ENCODE measurements at places on chromosomes 5 and 9. TPM values are rescaled to one million over a fixed set of nuclear protein-coding genes. Genes with fewer than 3 reads are reported as not detected.

GRCh38 chr9:127578952-127579853, 32.9 kb upstream of the STXBP1 start:
- peak; percentile 73 for DNase-seq

GRCh38 chr9:1989500-1989899, 25.6 kb upstream of the SMARCA2 start:
- DNase-seq: no peak

The MARCOL gene
- polyA plus RNA-seq: not detected

DNA sequence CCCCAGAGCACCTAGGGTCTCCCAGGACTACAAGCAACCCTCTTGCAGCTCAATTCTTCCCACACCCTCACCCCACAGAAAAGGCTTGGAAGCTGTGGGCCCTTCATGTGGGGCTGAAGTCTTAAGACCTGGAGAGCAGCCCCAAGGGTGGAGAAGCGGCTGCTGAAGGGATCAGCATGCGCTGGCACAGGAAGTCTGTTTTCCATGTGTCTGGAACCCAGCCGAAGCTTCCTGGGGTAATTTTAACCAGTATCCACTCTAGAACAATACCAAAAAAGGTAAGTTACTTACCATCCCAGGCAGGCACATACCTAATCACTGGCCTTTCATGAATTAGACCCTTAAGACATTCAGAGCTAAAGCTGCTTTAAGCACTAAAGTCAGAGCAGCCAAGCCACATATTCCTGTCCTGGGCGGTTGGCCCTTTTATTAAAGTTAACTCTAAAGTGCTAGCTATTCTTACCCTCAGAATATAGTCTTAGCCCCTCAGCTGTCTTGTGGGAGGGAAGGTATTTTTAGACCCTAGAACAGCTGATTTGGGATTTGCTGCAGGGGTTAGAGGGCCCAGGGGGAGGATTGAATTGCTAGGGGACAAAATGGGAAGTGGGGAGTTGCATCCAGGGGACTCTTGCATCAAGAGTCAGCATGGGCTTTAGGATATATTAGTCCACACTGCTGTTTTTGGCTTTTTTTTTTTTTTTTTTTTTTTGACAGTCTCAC, 6.9 kb downstream of the IL17B start:
- DNase-seq: no peak

DNA sequence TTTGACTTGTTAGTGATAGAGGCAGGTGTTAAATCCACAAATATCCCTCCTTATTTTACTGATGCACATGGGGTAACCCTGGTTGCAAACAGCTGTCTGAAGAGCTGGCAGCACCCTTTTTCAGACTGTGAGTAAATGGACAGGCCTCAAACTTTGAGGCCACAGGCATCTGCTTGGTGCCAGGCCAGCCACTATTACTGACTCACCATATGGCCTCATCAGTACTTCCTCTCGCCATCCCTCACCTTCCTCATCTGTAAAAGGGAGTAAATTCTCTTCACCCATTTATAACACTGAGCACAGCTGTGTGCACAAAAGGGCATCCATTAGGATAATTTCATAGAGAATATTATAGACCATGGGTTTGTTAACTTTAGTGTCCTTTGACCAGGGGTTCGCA, 11.9 kb upstream of the TNIP1 start:
- DNase-seq: no peak

The KIAA0825 gene
- polyA plus RNA-seq: 1.2 TPM

Data from keratinocyte (primary cell).